ENCODE measurements at places on chromosomes 7 and 10.

- DNase-seq: no peak
These were observed 51.4 kb upstream of the DNAJC1 start for GRCh38 chr10:22054961-22055360.

DNA sequence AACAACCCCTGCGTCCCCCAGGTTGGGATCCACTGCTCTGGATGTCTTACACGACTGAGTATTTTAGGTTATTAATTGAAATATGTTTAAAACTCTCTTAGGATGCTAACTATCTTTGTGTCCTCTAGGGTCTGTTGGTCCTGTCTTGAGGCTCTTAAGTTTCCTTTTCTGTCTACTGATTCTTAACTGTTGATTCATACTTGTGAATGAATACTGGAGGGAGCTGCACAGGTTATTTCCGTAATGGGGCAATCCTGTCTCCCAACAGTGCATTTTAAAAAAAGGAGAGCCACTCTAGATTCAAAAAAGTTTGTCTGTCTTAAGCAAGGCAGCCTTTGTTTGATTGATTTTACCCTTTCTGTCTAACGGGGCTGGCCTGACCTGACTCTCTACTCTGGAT is 237.6 kb upstream of the POM121L12 start:
- DNase-seq: no peak

DNA sequence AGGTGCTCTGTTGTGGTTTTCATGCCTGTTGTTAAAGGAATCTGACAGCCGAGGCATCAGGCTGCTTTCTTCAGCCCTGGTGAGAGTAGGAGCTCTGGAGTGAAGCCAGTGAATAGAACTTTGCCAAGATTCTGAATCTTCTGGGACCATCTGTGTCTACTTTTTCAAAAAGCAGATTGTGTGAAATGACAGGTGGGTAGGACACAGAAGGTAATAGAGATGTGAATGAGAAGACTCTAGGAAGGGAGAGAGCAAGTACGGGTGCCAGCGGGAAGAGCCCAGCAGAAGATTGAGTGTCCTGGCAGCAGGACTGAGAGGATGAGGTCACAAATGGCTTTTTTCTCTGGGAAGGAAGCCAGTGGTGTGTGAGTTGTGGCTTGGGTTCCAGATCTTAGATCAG is 429.2 kb downstream of the SDK1 start:
- no peak for DNase-seq

DNA sequence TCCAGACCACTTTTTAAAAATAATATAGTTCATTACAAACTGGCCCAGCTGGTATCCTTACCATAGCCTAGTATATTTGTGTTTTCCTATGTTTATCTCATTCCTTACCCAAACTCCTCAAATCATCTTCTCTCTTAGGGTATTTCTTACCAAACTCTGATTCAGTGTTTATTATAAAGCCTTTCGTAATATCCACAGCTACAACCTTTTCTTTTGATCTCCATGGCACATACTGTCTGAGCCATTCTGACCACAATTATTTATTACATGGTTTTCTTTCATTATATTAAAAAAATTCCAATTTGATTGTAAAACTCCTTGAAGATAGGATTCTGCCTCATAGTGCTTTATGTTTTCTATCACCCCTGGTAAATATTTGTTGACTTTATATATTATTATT is 94.2 kb downstream of the LRMDA start:
- DNase-seq: no peak

DNA sequence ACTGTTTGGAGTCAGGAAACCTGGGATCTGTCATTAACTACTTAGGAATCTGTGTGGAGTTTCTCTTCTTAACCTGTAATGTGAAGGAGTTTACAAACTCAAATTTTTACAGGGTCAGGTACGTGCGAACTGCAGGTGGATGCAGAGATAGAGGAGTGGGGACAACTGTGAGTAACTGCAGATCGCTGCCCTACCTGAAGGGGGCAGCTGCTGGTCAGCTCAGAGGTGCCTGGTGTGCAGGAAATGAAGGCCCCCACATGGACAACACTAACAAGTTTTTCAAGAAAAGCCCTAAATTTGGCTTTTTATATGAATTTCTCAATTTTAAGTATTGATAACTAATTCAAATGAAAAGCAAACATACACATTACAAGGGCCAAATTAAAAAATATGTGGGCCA is 380.0 kb downstream of the REEP3 start:
- DNase-seq: no peak

DNA sequence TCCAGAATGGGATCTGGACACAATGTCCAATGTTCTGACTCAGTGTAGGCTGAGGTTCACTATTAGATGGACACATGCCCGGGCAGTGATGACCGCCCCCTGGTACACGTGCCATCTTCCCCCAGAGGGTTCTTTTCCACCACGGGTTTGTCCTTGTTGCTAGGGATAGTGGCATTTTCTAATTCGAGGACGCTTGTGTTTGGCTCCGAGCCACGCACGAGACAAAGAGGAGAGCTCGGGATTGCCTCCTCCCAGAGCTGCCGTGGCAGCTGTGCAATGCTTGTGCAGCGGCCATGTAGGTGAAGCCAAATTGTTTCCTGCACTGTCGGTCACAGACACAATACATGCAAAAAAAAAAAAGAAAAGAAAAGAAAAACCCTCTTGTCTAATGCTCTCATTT is 207.5 kb downstream of the PAXIP1 start:
- DNase-seq: no peak

DNA sequence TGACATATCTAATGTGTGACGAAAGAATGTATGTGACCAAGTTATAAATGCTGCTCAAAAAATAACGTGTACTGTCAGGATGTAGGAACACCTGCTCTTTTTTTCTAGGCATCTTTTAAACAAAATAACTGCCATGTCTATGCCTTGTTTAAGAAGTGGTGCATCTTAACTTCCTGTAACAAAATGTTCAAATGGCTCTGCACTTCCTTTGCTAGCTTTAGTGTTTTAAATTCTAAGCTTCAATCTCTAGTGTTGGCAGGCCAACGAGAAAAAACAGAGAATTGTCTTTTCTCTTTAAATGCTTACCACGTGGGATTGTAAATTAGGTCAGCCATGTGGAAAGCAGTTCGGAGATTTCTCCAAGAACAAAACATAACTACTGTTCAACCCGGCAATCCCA is 14.6 kb upstream of the PDSS1 start:
- no peak for DNase-seq

GRCh38 chr7:52584041-52584440 is 451.4 kb upstream of the POM121L12 start:
- no peak for DNase-seq

- DNase-seq: no peak
These were observed 1094.0 kb downstream of the KCNMA1 start for GRCh38 chr10:76543655-76544054.

DNA sequence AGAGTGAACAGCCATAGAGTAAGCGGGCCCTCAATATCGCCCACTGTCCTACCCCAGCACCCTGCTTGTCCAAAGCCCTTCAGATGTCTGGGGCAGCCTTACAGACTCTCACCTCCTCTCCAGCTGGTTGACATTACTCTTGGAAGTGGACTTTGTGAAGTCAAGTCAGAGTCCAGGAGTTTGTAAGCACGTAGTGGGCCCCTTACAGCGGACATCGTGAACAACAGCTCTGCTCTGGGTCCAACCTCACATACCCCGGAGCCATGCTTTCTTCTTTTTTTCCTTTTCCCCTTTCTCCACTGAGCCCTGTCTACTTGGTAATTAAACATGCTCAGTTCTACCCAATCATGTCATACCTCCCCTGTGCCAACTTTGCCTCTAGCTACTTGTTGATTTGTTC is 17.5 kb downstream of the HNRNPF start:
- no peak for DNase-seq

DNA sequence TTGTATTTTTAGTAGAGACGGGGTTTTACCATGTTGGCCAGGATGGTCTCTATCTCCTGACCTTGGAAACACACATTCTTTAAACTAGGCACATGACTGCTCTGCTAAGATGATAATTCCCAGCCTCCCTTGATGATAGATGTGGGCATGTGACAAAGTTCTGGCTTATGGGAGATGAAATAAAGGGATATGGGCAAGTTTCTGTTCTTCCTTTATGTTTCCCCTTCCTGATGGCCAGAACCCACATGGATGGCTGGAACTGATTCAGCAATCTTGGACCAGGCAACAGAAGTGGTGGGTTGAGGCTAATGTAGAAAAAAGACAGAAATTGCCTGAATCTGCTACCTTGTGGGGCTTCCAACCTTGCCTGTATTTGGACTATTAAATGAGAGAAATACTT is 60.7 kb upstream of the NRP1 start:
- DNase-seq: no peak
